ENCODE measurements at places on chromosomes 2 and 18.
A peak's percentile ranks its signal among the peaks of the same experiment; 100 is the strongest.

- no peak for DNase-seq
Measured at GRCh38 chr18:75112186-75113096, 96.5 kb downstream of the PTGR3 start.

DNA sequence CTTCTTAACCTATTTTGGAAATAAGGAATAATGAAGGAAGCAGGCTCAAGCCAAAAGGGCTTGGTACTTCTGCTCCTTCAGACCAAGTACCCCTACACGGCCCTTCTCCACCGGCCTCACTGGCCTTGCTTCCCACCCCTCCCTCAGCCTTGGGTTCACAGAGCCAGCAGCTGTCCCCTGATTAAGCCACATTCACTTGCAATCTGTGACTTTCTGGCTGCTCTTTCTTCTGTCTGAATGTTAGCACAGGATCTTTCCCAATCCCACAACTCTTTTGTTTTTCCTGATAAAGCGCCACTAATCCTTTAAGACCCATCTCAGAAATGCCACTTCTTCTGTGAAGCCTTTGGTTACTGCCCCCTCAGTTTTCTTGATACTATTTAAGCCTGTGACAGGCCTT, 52.4 kb downstream of the REEP1 start:
- no peak for DNase-seq

- no peak for DNase-seq
Measured at GRCh38 chr2:240436683-240437550, 1.5 kb downstream of the GPC1 start.

GRCh38 chr2:173415431-173416381, 61.0 kb downstream of the CDCA7 start:
- DNase-seq: no peak

GRCh38 chr2:187851955-187852561, 297.8 kb upstream of the TFPI start:
- DNase-seq: no peak

DNA sequence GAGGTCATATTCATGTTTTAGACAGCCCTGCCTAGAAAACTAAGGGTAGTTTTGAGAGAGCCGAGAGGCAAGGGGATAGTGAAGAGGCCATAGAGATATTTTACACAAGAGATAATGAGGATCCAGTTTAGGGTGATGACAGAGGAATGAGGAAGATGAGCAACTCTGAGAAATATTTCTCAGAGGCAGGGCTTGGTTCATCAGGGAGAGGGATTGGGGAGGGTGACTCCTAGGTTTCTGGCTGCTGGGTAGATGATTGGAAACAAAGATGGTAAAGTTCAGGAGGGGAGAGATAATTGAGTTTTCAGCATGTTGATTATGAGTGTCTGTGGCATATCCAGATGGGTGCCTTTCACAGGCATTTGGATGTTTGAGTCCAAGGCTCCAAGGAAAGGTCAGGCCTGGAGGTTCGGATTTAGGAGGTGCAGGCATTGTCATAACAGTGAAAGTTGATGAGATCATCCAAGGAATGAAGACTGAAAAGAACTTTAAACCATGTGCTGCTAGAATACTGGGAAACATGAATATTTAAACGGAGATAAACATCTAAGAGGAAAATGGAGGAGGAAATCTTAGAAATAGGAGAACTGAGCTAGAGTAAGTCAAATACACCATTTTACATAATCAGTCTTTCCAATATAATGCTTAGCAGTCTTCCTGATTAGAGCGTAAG, 7.4 kb downstream of the MYL12B start:
- no peak for DNase-seq

DNA sequence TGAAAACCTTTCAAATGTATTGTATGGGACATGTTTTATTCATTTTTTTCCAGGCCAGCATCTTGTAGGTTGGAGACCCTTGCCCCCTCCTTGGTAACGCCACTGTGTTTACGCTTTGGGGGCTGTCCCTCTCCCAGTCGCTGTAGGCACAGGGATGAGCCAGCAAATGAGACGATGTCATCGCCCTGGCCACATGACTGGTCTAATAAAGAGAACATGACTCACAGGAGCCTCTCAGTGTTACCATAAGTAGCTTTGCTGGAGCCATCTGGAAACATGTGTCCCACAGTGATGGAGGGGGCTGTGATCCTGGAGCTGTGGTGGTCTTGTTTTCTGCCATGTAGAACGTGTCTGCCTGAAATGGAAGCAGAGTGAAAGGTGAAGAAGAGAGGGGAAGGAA, 78.9 kb downstream of the CD8B2 start:
- DNase-seq: no peak

- DNase-seq: no peak
Measured at GRCh38 chr2:66862885-66863650, 428.1 kb downstream of the MEIS1 start.

GRCh38 chr18:14925281-14925709, 177.3 kb downstream of the ANKRD30B start:
- no peak for DNase-seq

DNA sequence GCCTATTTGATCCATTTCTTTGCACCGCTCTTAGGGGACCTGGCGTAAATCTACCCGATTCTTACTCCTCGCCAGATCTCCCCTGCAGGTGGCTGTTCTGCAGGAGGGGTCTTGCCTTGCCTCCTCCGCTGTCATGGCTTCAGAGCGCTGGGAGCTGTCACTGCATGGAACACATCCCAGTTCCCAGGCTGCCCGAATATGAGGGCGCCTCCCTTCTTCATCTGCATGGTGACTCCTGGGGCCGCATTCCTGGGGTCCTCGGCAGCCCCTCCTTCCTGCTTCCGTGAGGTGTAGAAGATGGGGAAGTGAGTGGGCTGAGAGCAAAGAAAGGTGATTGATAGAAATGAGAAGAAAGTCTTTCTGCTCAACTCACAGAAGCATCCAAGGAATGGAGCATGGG, 27.3 kb upstream of the COPS8 start:
- DNase-seq: peak; percentile 46

- no peak for DNase-seq
Measured at GRCh38 chr2:189639007-189639609, 22.2 kb upstream of the ASNSD1 start.

GRCh38 chr2:69087912-69088240, 74.9 kb downstream of the ANTXR1 start:
- DNase-seq: no peak

DNA sequence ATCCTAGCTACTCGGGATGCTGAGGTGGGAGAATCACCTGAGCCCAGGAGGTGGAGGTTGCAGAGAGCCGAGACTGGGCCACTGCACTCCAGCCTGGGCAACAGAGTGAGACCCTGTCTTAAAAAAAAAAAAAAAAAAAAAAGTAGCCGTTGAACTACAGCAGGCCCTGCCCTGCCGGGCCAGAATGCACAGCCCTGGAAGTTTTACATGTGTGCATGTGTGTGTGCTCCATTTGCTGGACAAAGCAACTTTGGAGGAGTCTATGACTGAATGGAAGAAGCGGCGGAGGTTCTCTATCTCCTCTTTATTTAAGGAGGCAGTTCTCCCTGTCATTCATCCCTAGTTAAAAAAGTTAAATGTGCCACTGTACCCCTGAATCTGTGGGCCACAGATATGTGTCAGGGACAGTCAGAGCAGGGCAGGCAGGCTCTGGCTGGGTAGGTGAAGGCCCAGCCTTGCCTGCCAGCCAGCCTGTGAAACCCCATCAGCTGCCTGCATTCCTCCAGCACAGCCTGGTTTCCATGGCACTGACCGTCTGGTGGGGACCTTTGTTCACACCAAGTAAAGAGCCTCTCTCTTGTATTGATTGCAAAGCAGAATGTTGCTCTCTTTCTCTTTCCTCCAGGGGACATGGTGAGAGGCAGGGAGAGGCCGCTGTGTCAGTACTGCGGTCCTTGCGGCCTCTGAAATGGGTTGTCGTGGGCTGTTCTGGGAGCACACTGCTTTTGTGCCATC, 10.9 kb downstream of the LIPG start:
- DNase-seq: no peak

DNA sequence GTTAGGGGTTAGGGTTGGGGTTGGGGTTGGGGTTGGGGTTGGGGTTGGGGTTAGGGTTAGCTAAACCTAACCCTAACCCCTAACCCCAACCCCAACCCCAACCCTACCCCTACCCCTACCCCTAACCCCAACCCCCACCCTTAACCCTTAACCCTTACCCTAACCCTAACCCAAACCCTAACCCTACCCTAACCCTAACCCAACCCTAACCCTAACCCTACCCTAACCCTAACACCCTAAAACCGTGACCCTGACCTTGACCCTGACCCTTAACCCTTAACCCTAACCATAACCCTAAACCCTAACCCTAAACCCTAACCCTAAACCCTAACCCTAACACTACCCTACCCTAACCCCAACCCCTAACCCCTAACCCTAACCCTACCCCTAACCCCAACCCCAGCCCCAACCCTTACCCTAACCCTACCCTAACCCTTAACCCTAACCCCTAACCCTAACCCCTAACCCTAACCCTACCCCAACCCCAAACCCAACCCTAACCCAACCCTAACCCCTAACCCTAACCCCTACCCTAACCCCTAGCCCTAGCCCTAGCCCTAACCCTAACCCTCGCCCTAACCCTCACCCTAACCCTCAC, 24.1 kb upstream of the RABL2A start:
- peak; percentile 44 for DNase-seq

DNA sequence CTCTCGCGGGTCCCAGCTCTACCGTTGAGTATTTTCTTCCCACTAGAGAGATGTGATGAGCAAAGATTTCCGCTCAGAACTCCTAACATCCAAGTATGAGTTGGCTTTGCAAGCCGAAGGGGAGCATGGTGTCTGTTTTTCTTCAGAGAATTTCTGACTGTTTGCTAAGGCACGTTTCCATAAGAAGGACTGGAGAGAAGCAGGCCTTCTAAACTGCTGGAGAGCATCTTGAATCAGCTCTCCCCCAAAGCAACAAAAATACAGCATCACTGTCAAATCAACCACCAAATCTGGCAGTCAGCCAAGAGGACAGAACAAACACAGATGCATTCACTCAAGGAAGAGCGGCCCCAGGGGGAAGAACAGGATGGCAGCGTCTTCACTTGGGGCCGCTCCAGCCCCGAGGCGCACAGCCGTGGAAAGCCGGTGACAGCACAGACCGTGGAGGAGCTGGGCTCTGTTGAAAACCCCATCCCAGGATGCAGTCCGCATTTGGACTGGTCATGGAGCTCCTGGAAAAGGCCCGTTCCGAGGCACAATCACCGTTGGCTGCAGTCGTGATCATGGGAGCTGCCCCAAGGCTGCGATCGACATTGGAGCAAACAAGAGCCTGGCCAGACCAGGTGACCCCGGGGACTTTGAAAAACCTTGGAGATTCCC, 101.4 kb downstream of the NFATC1 start:
- no peak for DNase-seq

GRCh38 chr18:7116001-7116730, 1.4 kb downstream of the LAMA1 start:
- no peak for DNase-seq

DNA sequence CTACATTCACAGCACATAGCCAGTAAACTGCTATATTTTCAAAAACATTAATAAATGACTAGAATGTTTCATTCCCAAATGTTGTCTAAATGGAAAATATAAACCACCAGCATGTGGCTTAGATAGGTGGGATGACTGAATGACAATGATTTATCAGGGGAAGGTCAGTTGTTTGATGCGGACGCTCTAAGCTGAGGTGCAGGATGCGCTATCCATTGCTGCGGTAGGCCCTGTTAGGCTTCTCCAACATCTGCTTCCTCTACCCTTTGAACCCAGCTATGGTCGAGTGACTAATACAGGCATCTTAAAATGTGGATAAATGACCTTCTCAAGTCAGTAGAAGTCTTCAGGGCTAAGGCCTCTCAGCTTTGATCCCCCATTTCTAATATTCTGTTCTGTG, 584.2 kb downstream of the CMPK2 start:
- DNase-seq: no peak

DNA sequence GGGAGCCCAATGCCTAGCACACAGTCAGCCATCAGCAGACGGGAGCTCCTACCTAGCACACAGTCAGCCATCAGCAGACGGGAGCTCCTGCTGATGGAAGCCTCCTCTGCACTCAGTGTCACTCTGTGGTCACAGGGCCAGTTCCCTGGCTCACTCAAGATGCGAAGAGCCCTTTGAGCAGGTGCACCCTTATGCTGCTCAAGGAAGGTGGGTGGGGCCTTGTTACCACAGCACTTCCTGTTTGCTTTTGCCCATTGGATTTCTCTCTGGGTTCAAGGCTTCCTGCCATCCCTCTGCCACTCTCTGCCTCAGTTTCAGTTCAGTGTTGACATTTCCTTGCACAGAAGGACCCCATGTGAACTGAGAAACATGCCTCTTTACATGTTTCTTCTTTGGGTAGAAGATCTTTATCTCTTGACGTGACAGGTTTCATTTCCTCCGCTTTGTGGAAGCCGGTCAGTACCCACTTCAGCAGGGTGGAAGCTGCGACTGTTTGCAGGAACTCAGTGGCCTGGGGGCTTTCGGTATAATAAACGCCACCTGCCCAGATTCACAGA, 11.6 kb downstream of the TRIB2 start:
- no peak for DNase-seq

GRCh38 chr18:79371561-79372121, 24.1 kb upstream of the NFATC1 start:
- DNase-seq: no peak

DNA sequence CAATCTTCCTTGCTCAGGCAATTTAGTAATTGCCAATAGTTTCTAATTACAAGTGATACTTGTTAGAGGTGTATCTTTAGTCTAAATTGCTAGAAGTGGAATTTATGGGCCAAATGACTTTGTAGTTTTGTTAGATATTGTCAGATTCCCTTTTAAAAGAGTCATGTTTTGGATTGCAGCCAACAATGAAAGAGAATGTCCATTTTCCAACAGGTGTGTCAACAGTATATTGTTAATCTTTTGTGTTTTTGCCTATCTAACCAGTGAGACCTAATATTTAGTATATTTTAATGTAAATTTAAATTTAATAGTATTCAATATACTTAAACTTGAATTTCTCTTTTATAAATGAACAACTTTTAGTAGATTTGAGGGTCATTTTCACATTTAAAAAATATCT, 259.4 kb upstream of the ETAA1 start:
- DNase-seq: no peak

DNA sequence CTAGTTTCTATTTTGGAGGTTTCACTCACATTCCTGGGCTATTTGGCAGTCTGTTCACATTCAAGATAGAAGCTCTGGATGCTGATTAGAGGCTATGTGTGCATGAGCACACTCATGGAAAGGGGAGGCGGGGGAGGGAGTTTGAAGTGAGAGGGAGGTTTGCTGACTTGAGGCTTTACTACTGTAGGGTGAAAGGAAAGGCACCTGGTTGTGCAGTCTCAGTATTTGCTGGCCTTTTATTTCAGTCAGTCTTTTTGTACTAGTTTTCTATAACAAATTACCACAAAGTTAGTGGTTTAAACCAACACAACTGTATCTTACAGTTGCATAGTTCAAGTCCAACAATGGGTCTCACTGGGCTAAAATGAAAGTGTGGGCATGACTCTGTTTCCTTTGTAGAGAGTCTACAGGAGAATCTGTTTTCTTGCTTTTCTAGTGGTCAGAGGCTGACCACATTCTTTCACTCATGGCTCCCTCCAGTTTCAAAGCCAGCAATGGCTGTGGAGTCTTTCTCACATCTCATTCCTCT, 47.7 kb upstream of the NR4A2 start:
- no peak for DNase-seq

All from Karpas-422 (cell line).